ENCODE measurements at places on chromosomes 16 and 17.

DNA sequence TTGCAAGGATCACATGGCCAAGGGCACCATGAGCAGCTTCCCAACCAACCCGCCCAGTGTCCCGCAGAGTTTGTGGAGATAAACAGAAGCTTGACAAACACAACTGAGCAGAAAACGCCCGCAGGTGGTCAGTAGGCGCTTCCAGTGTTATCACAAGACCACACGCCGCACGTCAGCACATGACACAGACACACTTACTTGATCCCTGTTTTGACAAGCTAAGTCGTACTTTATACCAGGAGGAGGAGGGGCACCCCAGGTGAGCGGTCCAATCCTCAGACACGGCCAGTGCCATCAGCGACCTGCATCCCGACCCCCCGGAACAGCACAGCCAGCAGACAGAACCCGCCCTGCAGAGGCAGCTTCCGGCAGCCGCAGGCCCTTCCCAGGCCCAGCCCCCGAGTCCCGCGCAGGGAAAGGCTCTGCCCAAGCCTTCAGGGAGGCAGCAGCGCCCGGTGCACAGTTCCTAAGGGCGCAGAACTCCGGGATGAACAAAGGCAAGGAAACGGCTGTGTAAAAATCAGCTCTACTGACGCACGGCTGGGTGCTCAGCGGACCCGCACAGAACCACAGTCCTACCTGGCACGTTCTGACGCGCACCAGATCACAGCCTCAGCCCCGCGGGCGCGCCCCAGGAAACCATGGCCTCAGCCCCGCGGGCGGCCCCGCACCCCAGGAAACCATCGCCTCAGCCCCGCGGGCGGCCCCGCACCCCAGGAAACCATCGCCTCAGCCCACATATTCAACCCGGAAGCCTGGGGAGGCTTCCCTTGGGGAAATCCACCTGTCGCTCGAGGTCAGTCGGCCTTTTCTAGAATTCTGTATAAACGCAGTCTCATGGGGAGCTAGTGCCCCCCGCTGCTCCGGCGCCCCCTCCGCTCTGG, 27.8 kb downstream of the AXIN1 start:
- DNase-seq: peak; percentile 33

DNA sequence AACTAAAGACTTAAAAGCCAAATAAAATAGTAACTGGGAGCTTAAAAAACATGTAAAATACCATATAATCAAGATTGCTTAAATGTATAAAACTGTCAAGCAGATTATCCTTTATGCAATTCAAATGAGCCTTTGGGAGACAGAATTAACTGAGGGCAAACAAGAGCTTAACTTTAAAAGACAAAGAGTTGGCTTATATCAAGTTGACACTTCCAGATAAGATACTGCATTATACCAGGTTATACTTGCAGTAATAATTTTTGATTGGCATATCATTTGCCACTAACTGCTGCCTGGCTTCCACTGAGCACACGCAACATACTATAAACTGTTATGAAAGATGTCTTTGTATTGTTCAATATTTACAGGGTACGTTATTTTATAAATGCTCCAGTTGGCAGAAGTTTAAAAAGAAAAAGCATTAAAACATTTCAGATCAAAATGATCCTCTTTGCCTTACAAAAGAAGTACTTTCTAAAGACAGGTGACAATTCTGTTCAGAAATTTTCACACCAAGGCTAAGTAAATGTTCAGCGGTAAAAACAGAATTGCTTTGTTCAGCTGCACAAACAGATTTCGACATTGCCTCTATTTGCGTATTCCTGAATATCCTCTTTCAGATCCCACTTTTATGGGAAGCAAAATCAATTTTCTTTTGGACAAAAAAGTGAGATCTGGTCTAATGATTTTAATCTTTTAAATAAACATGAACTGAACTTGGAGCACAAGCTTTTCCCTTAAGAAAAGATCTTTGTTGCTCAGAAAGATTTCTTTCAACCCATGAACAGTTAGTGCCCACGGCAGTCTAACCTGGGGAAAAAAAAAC, 50.7 kb downstream of the TOX3 start:
- DNase-seq: no peak

- DNase-seq: no peak
Measured at GRCh38 chr17:37725021-37725595, 19.8 kb downstream of the HNF1B start.

- DNase-seq: no peak
Measured at GRCh38 chr16:14071576-14072271, 605 bp downstream of the MRTFB start.

DNA sequence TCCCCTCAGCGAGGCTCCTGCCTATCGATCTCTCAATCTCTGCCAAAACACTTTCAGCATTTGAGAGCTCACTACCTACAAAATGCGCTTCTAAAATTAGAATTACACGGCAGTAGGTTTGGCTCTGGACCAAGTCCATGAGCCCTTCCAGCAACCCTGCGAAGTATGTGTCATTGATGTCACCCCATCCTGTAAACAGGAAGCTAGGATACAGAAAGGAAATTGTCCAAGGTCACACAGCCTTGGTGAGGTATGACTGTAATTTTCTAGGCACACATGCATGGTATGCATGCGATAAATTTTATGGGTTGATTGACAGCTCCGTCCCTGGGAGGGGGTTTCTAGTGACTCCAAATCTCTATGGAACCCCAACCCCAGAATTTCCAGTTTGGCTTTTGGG, 330.3 kb upstream of the CDH5 start:
- no peak for DNase-seq

GRCh38 chr17:57995076-57995956, 7.3 kb upstream of the VEZF1 start:
- peak; percentile 10 for DNase-seq

- no peak for DNase-seq
Measured at GRCh38 chr17:16013943-16014407, 14.4 kb downstream of the TTC19 start.

DNA sequence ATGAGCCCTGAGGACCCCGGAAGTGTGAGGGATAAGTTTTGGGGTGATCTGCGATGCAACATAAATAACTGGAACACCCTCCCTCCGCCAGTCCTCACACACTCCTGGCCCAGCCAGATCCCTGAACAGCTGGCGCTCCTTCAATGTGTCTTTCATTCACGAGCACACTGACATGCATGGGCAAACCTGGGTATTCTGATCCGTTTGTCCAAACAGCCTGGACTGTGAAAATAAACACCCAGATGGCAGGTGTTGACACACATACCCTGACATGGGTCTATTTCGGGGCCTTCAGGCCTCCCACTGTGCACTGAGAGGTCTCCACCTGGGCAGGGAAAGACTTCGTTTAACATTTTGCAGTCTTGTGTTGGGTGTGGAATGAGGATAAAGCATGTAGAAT, 3.0 kb upstream of the CPNE2 start:
- DNase-seq: no peak

DNA sequence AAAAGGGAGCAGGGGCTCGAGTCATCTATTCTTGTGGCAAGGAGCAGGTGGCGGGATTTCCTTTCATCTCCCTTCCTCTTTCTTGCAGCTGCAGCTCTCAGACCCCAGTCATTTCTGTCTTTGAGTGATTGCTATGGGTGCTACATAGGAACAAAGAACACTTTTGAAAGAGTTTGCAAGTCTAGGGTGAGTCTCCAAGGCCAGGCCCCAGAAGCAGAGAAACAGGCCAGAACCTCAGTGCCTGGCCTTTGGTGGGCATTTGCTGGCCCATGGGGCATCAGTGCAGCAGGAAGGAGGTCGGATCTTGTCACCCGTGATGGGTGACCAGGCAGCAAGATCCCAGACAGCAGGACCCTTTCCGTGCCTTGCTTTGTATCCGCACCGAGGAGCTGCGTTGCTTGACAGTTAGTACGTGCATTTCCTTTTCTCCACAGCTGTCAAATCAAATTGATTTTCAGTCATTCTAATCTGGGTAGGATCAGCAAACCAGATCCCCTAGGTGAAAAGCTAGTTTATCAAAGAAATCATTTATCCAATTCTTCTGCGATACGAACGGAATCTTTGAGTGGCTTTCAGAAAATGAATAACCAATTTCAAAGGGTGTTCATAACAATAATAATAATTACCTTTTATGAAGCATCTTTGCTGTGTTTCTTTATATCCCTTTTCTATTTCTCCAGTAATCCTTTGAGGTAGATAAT, 244.6 kb upstream of the MAF start:
- DNase-seq: no peak

GRCh38 chr16:10597187-10597601, 16.8 kb upstream of the EMP2 start:
- no peak for DNase-seq

DNA sequence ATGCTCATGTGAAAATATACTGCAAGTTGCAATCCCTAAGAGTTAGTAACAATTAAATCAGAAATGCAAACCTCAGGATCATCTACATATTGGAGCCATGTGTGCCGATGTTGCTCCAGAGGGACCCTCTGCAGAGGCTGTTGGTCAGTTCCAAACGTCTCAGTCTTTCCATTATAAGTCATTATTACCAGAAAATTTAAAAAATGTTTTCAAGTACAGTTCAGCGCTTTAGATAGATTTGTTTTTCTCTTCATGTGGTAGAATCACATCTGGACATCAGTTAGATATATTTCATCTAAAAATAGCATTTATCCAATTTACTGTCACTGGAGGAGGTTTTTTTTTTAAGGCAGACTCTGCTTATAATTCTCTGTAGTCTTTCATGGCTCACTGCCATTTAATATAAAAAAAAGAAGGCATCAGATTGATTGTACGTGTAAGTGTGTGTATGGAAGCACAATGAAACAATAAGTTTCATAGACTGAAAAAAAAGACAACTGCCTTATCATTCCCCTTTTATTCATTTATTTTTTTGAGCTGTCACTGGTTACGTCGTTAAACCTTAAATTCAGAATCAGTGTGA, 46.1 kb upstream of the MARCHF10 start:
- no peak for DNase-seq

Data from stimulated activated CD8-positive, alpha-beta memory T cell treated with anti-CD3 and anti-CD28 coated beads, Interleukin-2, amount 100 ng/mL, for 1 hour (primary cell).